Fibroblast of mammary gland (primary cell): ENCODE measurements at places on chromosomes 7 and 10.

- no peak for DNase-seq
Measured at GRCh38 chr7:78594156-78594555, 795.6 kb downstream of the PHTF2 start.

DNA sequence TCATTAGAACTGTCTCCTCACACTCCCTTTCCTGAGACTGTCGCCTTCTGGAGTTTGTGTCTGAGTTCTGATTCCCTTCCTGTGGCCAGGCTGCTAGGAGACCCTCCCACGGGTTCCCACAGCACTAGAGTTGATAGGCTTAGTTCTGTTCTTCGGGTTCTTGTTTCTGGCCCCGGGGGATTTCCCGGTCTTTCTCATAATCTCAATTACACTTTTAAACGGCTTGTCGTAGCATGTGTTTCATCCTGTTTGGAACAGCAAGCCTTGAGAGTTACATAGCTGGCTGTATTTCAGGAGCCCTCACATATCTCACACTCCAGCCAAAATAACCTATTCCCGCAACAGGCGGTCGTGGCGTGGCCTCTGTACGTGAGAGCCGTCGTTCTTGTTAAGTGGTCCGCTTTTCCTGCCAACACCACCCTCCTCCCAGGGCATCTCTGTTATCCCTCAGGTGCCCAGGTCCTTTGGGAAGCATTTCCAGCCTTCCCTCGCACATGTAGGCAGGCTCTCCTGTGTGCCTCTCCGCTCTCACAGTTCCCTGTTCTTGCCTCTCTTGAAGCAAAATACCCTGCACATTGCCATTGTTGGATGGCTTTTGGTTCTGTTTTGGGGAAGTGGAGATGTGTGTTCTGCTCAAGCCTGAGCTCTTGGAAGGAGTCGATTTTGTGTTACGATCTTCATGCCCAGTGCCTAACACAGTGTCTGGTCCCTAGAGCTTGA is 46.0 kb downstream of the CDC123 start:
- peak; percentile 35 for DNase-seq

GRCh38 chr10:101968940-101969321 is 87.0 kb downstream of the ARMH3 start:
- no peak for DNase-seq

- no peak for DNase-seq
Measured at GRCh38 chr7:24968165-24968564, 11.8 kb downstream of the OSBPL3 start.

- no peak for DNase-seq
Measured at GRCh38 chr10:11750420-11750819, 8.2 kb downstream of the ECHDC3 start.

- no peak for DNase-seq
Measured at GRCh38 chr7:17832820-17833355, 107.4 kb downstream of the SNX13 start.

- peak; percentile 21 for DNase-seq
Measured at GRCh38 chr10:89702121-89702480, 711 bp downstream of the KIF20B start.

DNA sequence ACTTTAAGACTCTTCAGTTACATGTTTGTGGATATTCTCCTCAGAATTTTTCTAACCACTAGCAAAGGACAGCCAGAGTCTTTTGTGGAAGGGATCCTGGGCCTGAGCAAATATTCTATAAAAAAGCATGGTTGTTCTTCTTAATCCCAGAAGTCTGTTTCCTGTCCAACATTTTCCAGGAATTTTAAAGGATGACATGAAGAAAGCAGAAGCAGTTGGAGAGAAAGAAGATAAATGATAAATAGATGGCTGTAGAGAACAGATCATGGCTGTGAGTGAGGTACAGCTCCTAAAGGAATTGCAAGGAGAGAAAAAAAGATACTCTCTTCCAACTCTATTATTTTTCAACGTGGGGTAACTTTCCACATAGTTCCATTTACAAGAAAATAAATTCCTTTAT is 91.8 kb upstream of the STEAP4 start:
- no peak for DNase-seq

DNA sequence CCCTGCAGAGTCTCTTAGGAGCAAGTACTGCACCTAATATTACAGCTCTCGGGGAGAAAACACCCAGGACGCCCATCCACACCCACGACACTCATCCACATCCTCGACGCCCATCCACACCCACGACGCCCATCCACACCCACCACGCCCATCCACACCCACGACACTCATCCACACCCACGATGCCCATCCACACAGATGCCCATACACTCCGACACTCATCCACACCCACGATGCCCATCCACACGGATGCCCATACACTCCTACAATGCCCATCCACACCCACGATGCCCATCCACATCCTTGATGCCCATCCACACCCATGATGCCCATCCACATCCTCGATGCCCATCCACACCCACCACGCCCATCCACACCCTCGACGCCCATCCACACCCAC is 503.1 kb downstream of the PTPRN2 start:
- no peak for DNase-seq

DNA sequence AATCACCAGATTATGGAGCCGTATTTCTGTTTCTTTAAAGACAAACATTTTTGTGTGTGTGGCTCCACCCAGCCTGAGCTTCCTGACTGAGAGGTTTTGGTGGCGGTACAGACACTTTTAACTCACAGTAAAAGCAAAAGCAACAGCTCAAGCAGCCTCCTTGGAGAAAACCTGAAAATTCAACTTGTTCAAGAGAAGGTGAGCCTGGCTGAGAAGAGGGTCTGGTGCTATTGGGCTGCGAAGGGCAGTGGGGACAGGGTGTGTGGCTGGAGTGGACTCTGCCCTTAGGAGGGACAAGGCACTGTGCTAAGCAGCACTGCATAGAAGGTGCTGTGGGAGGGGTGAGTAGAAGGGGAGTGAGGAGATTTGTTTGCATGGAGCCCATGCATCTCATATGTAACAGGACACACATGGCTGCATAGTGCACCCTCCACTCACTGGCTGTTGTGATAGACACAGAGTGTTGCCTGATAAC is at the start of gene GIMAP7:
Gene GIMAP7 (plus strand): TSS at position 125 of the 475 bp plus-strand sequence. CDS start 5,103 bp downstream, outside the sequence.
- DNase-seq = no peak

DNA sequence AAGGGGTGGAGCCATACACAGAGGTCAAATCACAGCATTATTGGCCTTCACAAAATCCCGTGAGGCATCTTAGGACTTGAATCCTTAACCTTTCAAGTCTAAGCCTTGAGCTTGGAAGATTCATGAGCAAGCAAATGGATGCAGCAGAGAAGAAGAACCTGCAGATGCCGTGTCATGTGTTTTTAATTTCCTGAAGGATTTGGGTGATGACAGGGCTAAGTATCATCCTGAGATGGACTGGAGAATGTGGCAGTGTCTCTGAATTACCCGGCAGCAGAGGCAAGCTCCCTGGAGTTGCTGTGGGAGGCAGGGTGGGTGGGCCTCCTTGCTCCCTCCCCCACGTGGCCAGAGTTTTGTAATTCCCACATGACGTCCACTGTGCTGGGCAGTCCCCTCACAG is 50.8 kb downstream of the GCC1 start:
- DNase-seq = peak; percentile 18

DNA sequence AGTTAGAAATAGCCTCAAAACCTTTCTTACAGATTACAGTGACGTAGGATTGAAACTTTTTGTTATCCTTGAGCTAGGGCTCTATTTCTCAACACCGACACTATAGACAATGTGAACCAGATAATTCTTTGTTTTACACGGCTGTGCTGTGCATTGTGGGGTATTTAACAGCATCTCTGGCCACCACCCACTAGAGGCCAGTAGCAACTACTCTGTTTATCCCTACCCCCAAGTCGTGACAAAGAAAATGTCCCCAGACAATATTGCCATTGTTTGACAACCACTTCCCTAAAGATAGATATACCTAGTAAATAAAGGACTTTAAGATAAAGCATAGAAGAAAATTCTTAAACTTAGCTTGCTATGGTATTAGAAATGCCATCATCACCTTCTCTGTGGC is 359.6 kb downstream of the ARL4A start:
- DNase-seq = no peak

DNA sequence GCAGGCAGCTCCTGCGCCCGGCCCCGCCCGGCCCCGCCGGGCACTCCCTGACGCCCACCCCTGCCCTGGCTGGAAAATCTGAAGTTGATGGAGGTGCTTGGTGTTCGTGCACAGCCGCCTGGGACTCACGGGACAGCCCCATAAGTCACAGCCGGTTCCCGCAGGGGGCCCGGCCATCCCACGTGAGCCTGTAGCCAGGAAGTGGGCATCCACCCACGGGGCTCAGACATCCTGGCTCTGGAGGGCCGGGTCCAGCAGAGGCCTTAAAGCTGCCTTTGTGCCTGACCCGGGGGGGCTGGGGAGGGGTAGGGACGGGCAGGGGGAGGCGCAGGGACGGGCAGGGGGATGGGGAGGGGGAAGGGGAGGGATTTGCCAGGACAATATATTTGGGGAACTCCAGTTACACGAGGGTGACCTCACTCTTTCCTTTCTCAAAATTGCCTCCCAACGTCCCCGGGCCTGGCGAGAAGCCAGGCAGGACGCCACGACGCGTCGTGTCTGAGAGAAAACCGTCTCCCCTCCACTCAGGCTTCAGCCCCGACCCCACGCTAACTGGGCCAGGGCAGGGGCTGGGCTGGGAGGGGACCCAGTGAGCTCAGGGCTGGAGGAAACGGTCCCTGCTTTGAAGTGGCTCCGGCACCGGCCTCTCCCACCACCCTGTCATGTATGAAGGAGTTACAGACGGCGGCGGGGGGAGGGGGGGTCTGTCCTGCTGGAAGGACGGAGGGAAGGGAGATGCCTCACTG is 82.1 kb upstream of the PDGFA start:
- DNase-seq = no peak

DNA sequence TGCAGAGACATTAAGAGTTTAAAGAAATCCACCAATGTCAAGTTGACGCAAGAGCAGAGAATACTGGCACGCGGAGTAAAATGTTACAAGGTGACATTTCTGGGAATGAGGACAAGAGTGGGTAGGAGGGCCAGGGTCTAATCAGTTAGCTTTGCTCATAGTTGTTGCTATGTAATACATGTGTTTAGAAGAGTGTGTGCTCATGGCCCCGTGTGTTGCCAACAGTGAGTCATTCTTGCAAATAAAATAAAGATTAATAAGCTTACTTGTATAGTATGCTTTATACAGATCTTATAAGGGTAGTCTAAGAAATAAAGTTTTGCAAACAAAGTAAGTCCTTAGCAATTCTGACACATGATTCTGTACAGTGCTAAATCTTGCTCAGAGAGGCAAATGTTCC is 64.5 kb downstream of the DNMBP start:
- DNase-seq = peak; percentile 93

- no peak for DNase-seq
Measured at GRCh38 chr7:80403686-80404241, 108.1 kb downstream of the GNAT3 start.
